Adrenal gland (tissue), 19 donors: ENCODE measurements at places on chromosomes 12 and 14. TPM values are rescaled to one million over a fixed set of nuclear protein-coding genes. Genes with fewer than 3 reads are reported as not detected.

DNA sequence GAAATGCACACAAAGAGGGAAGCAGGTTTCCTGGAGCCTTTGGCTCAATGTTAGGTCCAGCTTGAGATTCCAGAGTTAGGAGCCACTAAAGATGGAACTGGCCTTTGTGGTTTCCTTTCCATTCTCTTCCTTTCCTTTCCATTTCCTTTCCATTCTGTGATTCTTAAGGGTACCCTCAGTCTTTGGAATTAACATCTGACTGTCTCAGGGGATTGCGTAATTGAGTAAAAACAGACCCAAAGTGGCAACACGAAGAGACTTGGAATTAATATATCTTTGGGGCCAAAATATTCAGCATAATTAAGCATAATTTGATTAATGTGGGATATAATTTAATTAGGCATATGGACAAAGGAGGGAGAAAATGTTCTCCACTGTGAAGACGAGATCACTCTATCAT, 205.6 kb downstream of the CRADD start:
- no peaks in the 10 kb centered on the region for H3K4me1 ChIP-seq
- no peak for DNase-seq
- H3K27me3 ChIP-seq, result no peaks in the 10 kb centered on the region
- no peak overlapping the region for H3K4me3 ChIP-seq
- H3K36me3 ChIP-seq, result no peaks in the 10 kb centered on the region

DNA sequence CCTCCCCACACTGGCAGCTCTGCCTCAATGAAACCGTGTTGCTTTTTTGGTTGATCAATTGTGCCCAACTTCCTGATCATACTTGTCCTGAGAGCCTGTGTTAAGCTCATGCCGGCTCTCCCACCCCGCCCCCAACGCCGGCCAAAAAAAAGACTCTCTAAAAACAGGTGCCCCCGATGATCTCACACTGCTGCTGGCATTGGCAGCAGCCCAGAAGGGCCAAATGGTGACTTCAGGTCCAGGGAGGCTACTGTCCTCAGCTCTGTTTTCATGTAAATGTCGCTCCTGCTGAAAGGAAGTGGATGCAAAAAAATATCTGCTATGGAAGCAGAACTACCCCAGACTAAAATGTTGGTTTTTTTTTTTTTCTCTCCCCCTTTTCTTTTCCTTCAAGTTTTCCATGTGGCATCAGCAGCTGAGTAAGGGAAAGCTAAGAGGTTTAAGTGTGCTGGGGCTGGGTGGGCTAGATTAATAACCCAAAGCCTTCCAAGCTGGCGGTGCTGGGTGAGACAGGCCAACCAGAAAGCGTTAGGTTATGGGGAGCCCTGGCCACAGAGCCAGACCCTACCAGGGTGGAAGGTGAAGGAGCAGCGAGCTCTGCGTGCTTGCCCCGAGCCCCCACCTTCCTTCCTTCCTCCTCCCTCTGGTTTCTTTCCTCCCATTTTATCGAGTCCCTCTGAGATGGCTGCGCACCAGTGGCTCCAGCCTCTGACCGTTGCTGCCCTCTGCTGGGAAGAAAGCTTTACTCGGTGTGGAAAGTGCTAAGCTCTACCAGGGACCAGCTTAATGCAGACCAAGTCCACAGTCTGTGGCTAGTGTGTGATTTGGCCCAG, 396.1 kb downstream of the NRXN3 start:
- H3K27me3 ChIP-seq, result no peaks in the 10 kb centered on the region
- no peaks in the 10 kb centered on the region for H3K4me1 ChIP-seq
- H3K4me3 ChIP-seq, result no peak overlapping the region
- no peak overlapping the region for H3K27ac ChIP-seq

The KCNC2 gene
- not detected for total RNA-seq

- peaks cover 7% of the 10 kb centered on the region for H3K4me1 ChIP-seq
- H3K27ac ChIP-seq, result no peak overlapping the region
- no peak for DNase-seq
- no peak overlapping the region for H3K4me3 ChIP-seq
- H3K27me3 ChIP-seq, result no peaks in the 10 kb centered on the region
- H3K36me3 ChIP-seq, result no peaks in the 10 kb centered on the region
Observed at GRCh38 chr12:123031171-123031845, 50.8 kb downstream of the ARL6IP4 start.
